ENCODE measurements at places on chromosomes 11 and 22.

DNA sequence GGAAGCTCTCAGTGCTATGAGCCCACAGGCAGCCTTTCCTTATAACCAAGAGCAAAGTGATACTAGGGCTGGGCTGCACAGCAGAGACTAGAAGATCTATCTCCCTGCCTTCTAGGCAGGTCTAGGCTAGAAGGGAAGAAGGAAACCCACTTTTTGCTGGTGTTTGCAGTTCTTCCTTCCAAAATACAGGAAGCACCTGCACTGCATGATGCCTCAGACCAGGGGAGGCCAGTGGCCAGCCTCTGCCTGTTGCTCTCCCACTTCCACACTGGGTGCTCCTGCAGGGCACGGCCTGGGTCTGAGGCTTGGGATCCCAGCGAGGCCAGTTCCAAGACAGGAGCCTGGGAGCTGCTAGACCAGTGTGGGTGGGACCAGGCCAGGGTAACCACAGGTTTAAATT lies 6.0 kb upstream of the UCP3 start:
- peaks cover 18% of the 10 kb centered on the region for H3K36me3 ChIP-seq
- peaks cover 20% of the 10 kb centered on the region for H3K4me1 ChIP-seq
- no peaks in the 10 kb centered on the region for H3K27me3 ChIP-seq
- no peak overlapping the region for H3K4me3 ChIP-seq

GRCh38 chr11:133936136-133936535 lies 20.6 kb downstream of the IGSF9B start:
- DNase-seq = no peak
- no peak overlapping the region for H3K4me3 ChIP-seq
- H3K27me3 ChIP-seq = no peaks in the 10 kb centered on the region
- H3K4me1 ChIP-seq = no peaks in the 10 kb centered on the region

GRCh38 chr11:8352103-8352875 lies 88.6 kb upstream of the LMO1 start:
- no peak for DNase-seq
- no peaks in the 10 kb centered on the region for H3K36me3 ChIP-seq
- H3K4me3 ChIP-seq = no peak overlapping the region
- peaks cover 22% of the 10 kb centered on the region for H3K4me1 ChIP-seq
- H3K27ac ChIP-seq = no peak overlapping the region

DNA sequence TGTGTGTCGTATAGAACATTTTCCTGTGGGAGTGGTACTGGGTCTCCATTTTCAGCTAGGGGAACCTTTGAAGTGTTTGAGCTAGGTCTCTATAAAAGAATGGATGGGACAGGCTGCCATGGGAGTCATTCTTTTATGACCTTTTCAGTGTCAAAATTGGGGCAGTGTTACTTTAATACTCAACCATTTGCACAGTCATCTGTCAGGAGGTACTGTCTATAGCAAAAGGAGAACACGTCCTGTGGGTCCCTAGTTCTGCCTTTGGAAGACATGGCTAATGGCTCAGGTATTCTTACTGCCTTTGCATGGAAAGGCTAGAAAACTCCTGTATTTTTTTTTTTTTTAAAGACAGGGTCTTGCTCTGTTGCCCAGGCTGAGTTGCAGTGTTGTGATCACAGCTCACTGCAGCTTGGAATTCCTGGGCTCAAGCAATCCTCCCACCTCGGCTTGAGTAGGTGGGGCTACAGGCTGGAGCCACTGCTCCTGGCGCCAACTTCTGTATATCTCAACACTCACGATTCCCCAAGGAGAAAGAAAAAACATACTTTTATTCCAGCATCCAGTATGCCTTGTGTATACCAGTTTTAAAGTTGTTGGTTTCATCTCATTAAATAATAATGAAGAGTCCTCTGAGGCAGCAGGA lies 2.1 kb upstream of the ATF4 start:
- H3K27me3 ChIP-seq = no peaks in the 10 kb centered on the region
- H3K4me1 ChIP-seq = peaks cover 43% of the 10 kb centered on the region
- no peak for DNase-seq
- no peak overlapping the region for H3K4me3 ChIP-seq
- H3K27ac ChIP-seq = no peak overlapping the region

DNA sequence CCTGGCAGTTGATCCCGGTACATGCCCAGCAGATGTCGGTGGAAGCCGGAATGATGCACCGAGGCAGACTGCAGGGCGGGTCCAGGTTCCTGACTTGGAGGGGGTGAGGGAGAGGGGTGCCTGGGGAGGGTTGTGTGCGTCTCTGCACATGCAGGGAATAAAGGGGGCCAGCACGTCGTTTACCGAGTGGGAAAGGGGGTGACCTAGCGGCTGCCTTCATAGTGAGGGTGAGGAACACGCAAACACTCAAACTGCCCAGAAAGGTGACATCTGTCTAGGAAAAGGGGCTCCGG lies 801.7 kb downstream of the TBC1D22A start:
- no peak overlapping the region for H3K27ac ChIP-seq
- DNase-seq = no peak
- H3K36me3 ChIP-seq = no peaks in the 10 kb centered on the region

DNA sequence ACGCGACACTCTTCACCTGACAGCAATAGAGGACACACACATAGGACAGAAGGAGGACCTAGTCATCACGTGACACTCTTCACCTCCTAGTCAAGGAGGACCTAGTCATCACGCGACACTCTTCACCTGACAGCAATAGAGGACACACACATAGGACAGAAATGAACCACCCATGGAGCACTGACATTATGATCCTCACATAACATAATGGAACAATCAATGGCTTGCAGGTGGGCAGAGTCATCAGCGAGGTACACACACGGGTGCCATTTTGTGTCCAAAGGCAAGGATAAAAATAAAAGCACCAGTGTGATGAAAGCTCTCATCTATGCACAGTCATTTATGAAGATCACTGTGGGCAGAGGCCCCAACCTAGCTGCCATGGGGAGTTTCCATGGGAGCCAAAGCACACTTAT lies 354.7 kb downstream of the LARGE1 start:
- no peak overlapping the region for H3K27ac ChIP-seq
- no peak for DNase-seq
- H3K36me3 ChIP-seq = no peaks in the 10 kb centered on the region
- peaks cover 11% of the 10 kb centered on the region for H3K4me1 ChIP-seq
- H3K27me3 ChIP-seq = no peaks in the 10 kb centered on the region

- no peaks in the 10 kb centered on the region for H3K27me3 ChIP-seq
- H3K36me3 ChIP-seq = no peaks in the 10 kb centered on the region
- no peak for DNase-seq
- peaks cover 10% of the 10 kb centered on the region for H3K4me1 ChIP-seq
These were observed 22.2 kb downstream of the TSKU start for GRCh38 chr11:76805206-76805913.

GRCh38 chr11:102431404-102431803 lies 21.2 kb downstream of the TMEM123 start:
- H3K27me3 ChIP-seq = no peaks in the 10 kb centered on the region
- DNase-seq = no peak
- H3K4me1 ChIP-seq = no peaks in the 10 kb centered on the region
- no peak overlapping the region for H3K4me3 ChIP-seq

DNA sequence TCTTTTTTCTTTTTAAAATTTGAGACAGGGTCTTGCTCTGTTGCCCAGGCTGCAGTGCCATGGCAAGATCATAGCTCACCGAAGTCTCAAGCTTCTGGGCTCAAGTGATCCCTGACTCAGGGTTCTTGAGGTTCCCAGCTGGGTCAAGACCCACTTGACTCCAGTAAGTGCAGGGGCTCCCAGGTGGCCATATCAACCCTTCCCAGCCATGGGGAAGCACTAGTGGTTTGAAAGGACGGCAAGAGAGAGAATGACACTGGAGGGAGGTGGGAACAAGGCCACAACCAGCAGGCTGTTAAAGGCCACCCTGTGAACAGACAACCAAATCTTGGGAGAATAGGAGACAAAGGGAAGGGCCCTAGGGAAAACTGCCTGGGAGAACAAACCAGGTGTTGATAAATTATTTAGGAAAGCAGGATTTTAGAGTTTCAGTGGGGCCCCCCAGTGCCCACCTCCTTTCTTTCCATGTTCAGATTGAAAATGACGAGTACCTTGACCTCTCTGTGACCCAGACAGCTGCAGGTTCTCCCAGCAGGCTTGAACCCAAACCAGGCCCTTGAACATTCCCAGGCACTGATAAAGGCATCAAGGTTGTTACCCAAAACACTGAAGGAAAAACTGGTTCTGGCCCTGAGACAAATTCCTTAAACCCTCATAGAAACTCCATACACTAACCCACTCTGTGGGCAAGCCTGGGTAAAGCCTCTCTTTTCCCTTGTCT lies 28.8 kb downstream of the KLHL22 start:
- peaks cover 37% of the 10 kb centered on the region for H3K36me3 ChIP-seq
- H3K27me3 ChIP-seq = no peaks in the 10 kb centered on the region
- DNase-seq = no peak
- no peaks in the 10 kb centered on the region for H3K4me1 ChIP-seq
- H3K27ac ChIP-seq = no peak overlapping the region
- H3K4me3 ChIP-seq = no peak overlapping the region

DNA sequence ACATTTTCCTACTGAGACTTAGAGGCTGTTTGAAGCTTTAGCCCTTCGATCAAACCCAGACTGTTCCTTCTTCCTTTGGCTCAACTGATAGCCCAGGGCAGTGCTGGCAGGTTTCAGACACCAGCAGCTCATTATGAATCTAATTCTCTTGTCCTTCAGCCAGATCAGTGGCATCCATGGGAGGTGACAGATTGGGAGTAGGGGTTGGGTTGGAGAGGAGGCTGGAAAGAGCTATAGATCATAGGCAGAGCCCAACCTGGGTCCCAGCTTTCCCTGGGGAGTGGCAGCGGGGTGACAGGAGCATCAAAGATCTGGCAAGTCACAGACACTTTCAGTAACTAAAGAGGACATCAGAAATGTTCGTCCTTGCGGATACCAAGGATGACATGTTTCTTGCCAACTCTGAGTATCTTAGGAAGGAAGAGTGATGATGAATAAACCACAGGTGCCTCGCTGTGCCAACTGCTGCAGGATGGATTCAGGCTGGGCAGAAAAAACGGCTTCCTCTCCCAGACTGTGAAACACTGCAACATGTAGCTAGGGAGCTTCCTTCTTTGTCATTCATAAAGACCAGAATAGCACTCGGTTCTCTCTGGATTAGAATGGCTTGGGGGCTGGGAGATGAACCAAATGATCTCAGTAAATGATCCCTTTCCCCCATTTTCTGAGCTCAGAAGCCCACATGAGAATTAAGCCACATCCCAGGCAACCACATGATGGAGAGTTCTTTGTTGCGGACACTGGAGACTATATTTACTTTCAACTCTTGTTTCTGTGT lies 19.1 kb downstream of the ABCC8 start:
- H3K36me3 ChIP-seq = no peaks in the 10 kb centered on the region
- no peaks in the 10 kb centered on the region for H3K4me1 ChIP-seq
- no peak for DNase-seq
- peaks cover 8% of the 10 kb centered on the region for H3K27me3 ChIP-seq
- no peak overlapping the region for H3K27ac ChIP-seq

DNA sequence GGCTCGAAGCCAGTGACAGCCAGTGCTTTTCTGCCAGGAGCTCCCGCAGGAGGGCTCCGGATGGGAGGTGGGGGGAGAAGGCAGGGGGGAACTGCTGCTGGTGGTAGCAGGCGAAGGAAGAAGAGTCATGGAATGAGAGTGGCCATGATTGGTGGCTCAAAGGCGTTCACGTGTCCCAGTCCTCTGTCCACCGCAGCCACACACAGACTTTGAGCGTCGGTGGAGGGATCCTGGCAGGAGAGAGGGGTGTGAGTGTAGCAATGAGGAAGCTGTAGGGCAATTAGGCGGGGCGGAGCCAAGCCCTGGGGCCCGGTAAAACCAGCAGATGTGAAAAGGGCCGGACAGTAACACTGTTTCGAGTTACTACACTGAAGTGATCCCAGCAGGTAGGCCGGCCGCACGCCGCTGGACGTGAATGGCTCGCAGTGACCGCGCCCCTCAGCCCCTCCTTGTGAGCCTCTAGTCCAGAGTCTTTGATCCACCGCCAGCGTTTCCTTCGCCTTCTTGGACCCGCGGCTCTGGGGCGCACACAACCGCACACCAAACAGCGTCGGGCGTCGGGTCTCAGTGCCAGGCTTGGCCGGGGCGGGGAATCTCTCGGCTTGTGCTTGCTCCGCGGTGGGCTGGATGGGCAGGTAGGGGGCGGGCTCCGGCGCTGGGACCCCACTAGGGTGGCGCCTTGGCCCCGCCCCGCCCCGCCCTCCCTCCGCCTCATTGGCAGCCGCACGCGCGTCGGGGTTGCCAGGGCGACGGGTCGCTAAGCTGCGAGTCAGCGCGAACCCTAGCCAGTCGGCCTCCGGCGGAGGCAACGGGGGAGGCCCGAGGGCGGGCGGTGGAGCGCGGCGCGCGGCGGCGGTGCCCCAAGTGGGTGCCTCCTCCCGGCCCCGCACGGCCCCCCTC lies at the start of gene LRRC10B:
Gene LRRC10B, plus strand, starts transcription at position 788 of the 900 bp plus-strand sequence. CDS start 250 bp downstream, outside the sequence.
- no peaks in the 10 kb centered on the region for H3K36me3 ChIP-seq
- peaks cover 38% of the 10 kb centered on the region for H3K4me1 ChIP-seq
- H3K27me3 ChIP-seq = peaks cover 30% of the 10 kb centered on the region
- H3K4me3 ChIP-seq = peak within 1 kb of the TSS; percentile 36

- no peaks in the 10 kb centered on the region for H3K4me1 ChIP-seq
- no peaks in the 10 kb centered on the region for H3K36me3 ChIP-seq
- no peak overlapping the region for H3K4me3 ChIP-seq
- no peak for DNase-seq
These were observed 263.0 kb upstream of the UBASH3B start for GRCh38 chr11:122392508-122392907.

DNA sequence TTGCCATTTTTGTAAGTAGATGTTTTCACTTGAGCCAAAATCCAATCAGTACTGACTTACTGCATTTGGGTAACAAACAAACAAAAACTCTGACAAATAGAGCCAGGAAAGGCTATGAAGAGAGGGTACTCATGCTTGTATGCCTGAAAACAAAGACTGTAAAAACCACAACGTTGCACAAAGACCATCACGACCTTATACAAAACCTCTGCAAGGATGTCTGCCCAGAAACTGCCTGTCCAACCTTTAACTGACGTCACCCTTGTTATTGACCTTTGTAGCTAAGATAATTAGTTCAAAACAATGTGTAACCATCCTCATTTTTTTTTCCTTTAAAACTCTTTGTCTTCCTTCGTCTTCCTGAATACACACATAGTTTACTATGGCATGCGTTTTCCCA lies 804 bp upstream of the CREBZF start:
- H3K36me3 ChIP-seq = peaks cover 5% of the 10 kb centered on the region
- H3K4me1 ChIP-seq = peaks cover 9% of the 10 kb centered on the region
- no peak for DNase-seq
- H3K27ac ChIP-seq = peak overlapping the region; percentile 99
- no peak overlapping the region for H3K4me3 ChIP-seq

GRCh38 chr11:20235164-20235563 lies 74.9 kb upstream of the DBX1 start:
- DNase-seq = no peak
- no peaks in the 10 kb centered on the region for H3K36me3 ChIP-seq
- H3K4me1 ChIP-seq = no peaks in the 10 kb centered on the region
- H3K27me3 ChIP-seq = no peaks in the 10 kb centered on the region

GRCh38 chr11:73585834-73586575 lies 11.9 kb downstream of the FAM168A start:
- no peak overlapping the region for H3K27ac ChIP-seq
- no peak overlapping the region for H3K4me3 ChIP-seq
- H3K36me3 ChIP-seq = no peaks in the 10 kb centered on the region
- H3K4me1 ChIP-seq = no peaks in the 10 kb centered on the region
- no peak for DNase-seq

GRCh38 chr22:31056986-31057599 lies 24.0 kb upstream of the SMTN start:
- peak overlapping the region; percentile 6 for H3K27ac ChIP-seq
- no peak for DNase-seq
- no peaks in the 10 kb centered on the region for H3K36me3 ChIP-seq
- no peak overlapping the region for H3K4me3 ChIP-seq

GRCh38 chr22:50016988-50017700 lies 4.6 kb upstream of the IL17REL start:
- H3K27me3 ChIP-seq = peaks cover 69% of the 10 kb centered on the region
- H3K27ac ChIP-seq = no peak overlapping the region
- H3K36me3 ChIP-seq = no peaks in the 10 kb centered on the region
- H3K4me1 ChIP-seq = no peaks in the 10 kb centered on the region
- H3K4me3 ChIP-seq = no peak overlapping the region
